ENCODE measurements at places on chromosomes 1 and 21.

- DNase-seq: no peak
These were observed 94.0 kb upstream of the KCND3 start for GRCh38 chr1:112083487-112083886.

DNA sequence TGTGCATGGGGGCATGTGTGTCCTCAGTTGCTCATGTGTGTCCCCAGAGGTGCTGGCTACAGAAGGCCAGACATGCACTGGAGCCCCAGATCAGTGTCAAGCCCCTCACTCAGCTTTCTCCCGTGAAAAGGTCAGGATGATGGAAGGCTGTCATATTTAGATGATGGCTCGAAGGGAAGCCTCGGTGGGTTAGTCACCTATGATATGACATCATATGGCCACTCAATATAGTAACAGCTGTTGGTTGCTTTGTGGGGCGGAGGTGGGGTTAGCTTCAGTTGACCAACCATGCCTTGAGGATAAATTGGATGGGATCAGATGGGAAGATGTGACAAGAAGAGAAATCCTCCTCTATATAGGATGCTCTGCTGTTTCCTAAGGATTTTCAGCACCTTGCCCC lies 43.5 kb upstream of the ATF3 start:
- DNase-seq: no peak

DNA sequence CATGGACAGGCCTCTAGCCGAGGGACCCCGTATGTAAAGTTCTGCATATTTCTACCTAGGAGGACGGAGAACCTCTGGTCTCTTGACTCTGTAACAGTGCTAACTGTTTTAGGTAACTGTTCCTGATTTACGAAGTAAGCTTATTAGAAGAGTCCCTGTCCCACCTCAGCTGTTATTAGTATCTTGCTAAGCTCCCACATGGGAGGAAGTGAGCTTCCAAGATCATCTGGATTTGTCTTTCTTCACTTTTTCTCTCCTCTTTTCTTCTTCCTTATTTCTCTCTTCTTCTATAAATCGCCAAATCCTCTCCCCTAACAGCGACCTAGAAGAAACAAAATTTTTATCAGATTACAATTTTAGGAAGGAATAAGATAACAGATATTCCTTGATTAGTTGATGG lies 4.4 kb downstream of the CD53 start:
- DNase-seq: no peak

GRCh38 chr1:153460551-153460950 lies at the start of gene S100A7:
Gene S100A7 (minus strand): TSS chr1:153460651. CDS start chr1:153459013, 1,638 bp downstream.
- no peak for DNase-seq

- DNase-seq: peak; percentile 46
These were observed 13.8 kb downstream of the MIER1 start for GRCh38 chr1:66938613-66939012.

DNA sequence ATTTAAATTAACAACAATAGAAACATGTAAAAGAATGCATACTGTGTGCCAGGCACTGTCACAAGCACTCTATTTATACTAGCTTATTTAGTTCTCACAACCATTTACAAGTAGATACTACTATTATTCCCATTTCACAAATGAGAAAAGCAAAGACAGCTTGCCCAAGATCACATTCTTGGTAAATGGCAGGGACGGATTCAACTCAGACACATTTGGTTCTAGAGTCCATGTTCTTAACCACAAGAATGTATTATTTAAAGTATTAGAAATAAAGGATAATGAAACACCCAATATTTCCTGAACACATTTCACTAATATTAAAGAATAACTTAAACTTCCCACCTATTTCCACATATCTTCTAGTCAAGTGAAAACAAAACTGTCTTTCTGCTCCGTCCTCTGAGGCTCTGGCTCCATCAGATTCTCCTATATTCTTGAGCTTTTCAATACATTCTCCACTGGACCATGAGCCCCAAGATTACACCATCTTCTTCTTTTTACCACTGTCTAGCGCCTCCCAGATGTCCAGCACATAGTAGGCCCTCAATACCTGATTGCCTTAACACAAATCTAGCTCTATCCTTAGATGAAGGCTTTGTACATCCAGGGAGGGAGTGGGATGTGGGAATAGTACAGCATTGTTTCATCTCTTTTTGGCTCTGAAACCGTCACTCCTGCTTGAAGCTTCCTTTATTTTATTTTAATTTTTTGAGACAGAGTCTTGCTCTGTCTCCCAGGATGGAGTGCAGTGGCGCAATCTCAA lies 29.3 kb downstream of the SOD1 start:
- no peak for DNase-seq

DNA sequence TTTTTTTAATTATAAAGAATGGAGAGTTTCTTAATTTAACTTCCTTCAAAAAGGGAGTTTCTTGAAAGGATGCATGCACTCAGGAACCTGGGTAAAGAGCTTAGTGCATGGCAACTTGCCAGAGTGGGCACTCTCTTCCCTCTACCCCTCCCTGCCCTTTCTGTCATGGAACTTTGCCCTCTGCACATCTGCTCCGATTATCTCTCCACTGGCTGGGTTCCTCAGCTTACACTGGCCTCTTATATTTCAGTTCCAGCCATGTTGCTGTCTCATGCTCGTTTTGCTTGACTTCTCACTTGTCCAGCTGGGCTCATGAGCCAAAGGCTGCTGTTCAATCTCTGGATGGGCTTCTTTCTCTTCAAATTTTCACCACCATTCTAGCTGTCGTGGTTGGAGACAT lies 87.0 kb downstream of the NCAM2 start:
- no peak for DNase-seq

DNA sequence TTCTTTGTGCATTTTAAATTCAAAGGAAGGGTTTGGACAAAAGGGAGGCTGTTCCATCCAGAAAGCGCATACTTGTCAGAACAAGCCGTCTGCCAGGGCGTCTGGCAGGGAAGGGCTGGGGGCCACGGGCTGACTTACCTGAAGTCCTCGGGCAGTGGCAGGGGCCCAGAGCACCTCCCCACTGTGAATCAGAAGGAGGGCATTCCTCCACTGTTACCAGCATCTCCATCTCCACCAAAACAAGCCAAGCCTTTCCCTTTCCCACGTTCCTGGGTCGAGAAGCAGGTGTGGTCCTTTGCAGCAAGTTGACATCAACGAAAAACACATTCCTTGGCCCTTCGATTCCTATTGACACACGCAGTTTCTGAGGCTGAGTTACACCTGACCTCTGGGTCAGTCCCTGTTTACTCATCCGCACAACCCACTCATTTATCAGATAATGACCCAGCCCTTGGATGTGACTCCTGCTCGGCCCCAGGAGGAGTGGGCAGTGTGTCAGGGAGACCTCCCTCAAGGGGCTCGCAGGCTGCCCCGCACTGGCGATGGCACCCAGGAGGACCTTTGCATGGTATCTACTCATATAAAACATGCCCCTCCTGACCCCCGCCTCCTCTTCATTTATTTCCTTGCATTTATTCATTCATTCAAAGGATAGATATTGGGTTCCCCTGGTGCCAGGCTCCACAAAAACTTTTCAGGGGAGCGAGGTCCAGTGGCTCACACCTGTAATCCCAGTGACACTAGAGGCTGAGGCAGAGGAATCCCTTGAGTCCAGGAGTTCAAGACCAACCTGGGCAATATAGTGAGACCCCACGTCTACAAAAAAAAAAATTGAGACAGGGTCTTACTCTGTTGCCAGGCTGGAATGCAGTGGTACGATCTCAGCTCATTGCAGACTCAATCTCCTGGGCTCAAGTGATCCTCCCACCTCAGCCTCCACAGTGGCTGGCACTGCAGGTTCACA lies 60.2 kb downstream of the TOMM20 start:
- DNase-seq: no peak

- DNase-seq: no peak
These were observed at the start of gene ESPN for GRCh38 chr1:6424619-6425593. Gene ESPN (plus strand): TSS chr1:6424776. CDS start chr1:6424956, 180 bp downstream.

DNA sequence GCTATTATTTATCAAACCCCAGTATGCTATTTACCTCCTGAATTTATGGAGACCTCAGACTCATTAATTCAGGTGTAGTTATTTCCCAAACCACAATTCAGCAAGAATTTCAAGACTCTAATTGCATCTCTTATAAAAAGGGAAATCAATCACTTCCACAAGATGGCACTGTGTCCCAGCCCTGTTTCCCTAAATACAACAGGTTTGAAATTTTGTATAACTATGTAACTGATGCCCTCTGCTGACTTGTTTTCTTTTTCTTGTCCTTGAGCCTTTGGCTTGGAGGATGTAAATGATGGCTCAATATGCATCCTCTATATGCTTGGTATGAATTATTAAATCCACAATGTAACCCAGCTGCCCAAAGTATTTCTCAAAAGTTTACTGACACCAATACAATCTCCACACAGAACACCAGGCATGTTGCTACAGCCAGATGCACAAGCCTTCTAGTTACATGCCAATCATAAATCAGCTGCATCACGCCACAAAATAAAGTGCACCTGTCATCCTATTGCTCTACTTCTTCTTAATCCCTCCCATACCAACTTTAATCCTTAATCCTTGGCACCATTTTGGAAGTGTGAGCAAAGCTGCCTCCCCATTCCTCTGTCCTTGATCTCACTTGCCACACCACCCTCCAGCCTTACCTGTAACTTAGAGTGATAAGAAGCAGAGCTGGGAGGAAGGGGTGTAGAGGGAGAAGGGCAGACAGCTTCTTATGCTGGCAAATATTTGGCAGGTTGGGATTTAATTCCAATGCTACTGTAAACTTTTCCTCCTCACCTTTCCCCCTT lies 9.0 kb downstream of the C1orf105 start:
- DNase-seq: no peak

- DNase-seq: peak; percentile 85
These were observed 142.0 kb upstream of the ZNHIT6 start for GRCh38 chr1:85850238-85850637.

GRCh38 chr1:203033287-203033686 lies 7.0 kb downstream of the PPFIA4 start:
- no peak for DNase-seq

- DNase-seq: no peak
These were observed 530.5 kb downstream of the KIF26B start for GRCh38 chr1:245685111-245685810.

- DNase-seq: no peak
These were observed 6.4 kb downstream of the RPS6KC1 start for GRCh38 chr1:213057264-213058059.

- no peak for DNase-seq
These were observed 28.3 kb downstream of the NCMAP start for GRCh38 chr1:24584171-24584647.

DNA sequence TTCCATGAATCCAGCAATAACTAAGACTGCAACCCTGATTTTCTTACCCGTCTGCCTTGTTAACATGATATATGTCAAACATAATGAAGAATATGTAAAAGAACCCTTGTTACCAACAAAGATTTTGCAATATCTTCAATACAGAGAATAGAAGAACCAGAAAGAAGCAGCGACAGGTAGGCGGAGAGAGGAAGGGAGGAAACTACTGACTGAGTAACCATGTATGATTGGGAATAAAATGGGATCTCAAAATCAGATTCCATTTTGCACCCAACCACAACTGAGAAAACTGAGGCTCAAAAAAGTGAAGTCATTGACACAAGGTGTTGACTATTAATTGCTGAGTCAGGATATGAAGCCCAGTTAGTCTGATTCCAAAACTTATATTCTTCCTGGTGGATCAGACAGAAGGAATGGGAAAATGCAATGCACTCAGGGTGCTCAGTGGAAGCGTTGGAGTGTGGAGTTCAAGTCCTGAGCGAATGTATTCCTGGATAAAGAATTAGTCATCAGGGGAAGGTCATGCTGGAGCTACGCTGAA lies 293.3 kb upstream of the GREM2 start:
- DNase-seq: no peak

DNA sequence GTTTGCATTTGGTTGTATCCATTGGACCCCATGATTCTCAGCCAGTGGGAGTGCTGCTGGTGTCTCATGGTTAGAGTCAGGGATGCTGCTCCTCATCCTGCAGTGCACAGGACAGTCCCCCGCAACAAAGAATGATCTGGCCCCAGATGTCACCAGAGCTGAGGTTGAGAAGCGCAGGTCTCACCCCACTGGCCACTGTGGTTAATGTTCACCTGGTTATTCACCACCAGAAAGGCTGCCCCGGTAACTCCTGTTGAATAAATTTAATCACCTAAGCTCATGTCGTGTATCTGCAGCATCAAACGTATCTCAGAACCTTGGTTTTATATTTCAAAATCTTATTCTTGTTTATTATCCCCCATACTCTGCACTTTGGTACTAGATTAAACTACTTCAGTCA lies 75.8 kb downstream of the ATP5PO start:
- DNase-seq: no peak

DNA sequence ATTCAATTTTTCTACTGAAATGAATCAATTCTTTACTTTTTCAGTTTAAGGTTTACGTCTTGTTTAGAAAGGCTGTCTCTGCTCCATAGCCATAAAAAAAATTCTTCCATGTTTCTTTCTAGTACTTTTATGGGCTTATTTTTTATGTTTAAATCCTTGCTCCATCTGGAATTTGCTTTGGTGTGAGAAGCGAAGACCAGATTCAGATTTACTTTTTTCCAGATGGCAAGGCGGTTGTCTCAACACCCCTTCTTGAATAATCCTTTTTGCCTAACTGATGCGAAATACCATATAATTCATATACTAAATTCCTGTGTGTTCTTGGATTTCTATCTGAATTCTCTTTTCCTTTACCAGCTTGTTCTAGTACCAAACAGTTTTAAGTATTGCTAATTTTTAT lies 101.5 kb downstream of the C1orf94 start:
- no peak for DNase-seq

DNA sequence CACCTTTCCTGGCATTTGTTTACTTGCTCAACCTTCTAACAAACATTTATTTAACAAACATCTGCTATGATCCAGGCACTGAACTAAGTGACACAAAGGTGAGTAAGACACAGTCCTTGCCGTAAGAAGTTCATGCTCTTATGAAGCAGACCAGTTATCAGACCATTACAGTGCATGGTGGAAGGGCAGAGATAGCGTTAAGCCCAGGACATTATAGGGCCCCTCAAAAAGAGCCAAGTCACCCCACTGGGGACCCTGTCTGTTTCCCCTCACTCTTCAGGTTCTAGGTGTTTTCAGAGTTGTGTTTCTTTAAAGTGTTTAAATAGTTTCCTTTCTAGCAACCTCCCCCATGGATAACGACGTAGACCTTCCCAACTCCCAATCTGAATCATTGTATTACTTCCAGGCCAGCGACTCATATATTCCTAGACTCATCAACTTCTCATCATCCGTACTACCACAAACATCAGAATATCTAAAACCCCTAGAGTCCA lies 39.3 kb downstream of the TCP10L start:
- no peak for DNase-seq

Data from SJSA1 (cell line).